Cardiac muscle cell (in vitro differentiated cells and primary cell): ENCODE measurements at places on chromosomes 13 and 19.

DNA sequence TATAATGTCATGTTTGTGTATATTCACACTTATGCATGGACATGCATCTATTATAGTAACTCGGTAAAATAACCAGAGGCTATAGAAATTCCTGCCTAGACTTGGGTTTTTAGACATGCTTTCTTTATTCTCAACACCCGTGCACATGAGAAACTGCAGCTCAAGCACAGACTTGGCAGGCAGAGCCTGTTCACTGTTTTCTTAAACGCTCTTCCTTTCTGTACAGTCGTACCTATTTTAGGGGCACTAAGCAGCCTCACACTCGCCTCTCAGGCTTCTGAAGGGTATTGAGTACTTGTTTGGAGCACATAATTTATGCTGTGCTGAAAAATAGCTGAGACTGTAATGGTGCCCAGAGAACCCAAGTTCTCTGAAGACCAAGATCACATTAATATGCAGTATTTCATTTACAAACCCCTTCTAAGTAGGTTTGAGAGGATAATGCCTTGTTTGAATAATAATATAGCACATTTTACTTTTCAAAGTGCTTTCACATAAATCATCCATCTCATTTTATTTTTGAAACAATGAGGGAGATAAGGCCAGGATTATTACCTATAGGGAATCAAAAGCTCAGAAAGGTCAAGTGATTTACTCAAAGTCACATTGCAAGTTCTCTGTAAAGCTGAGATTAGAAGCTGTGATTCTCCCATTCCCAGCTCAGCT, 429.9 kb downstream of the SPRY2 start:
- peak; percentile 47 for DNase-seq

GRCh38 chr19:50482271-50482855, 5.7 kb upstream of the GARIN5A start:
- no peak for DNase-seq

GRCh38 chr19:18364826-18365528, 21.0 kb upstream of the GDF15 start:
- peak; percentile 100 for DNase-seq

DNA sequence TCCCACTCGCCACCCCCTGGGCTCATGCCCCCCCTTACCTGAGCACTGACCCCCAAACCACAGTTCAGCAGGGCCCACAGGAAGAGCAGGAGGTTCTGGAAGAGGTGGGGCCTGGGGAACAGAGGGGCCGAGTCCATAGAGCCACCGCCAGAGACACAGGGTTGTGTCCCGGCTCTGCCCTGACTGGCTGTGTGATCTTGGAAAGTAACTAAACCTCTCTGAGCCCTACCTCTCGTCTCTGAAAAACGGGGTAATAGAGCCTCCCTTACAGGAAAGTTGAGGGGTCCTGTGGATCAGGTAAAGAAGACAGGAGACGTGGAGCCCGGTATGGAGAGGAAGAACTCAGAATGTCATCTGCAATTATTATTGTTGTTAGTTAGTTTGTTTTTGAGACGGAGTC, 2.0 kb downstream of the ADAMTSL5 start:
- no peak for DNase-seq

GRCh38 chr19:35138305-35138892, at the start of gene FXYD1:
FXYD1 (plus strand) TSS chr19:35138824; CDS start chr19:35140080, 1,256 bp downstream.
- peak; percentile 61 for DNase-seq

DNA sequence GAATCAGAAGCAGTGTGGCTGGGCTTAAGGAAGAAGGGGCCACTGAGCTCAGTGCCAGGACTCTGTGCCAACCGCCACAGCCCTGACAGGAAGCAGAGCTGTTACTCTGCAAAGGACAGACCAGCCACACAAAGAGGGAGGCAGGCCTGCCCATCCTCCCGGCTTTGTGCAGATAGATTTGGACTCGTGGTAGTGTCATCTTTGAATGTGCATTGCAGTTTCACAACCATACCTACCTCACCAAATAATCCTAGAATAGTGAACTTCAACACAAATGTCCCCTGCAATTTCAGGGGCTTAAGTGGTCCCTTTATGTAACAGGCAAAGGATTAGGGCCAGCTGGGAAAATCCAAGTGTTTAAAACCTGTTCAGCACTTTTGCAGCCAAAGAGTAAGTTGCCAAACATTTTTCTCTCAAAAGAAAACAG, 55.1 kb upstream of the CLDN10 start:
- DNase-seq = no peak

- no peak for DNase-seq
Measured at GRCh38 chr19:28435551-28436271, 777.2 kb downstream of the UQCRFS1 start.

DNA sequence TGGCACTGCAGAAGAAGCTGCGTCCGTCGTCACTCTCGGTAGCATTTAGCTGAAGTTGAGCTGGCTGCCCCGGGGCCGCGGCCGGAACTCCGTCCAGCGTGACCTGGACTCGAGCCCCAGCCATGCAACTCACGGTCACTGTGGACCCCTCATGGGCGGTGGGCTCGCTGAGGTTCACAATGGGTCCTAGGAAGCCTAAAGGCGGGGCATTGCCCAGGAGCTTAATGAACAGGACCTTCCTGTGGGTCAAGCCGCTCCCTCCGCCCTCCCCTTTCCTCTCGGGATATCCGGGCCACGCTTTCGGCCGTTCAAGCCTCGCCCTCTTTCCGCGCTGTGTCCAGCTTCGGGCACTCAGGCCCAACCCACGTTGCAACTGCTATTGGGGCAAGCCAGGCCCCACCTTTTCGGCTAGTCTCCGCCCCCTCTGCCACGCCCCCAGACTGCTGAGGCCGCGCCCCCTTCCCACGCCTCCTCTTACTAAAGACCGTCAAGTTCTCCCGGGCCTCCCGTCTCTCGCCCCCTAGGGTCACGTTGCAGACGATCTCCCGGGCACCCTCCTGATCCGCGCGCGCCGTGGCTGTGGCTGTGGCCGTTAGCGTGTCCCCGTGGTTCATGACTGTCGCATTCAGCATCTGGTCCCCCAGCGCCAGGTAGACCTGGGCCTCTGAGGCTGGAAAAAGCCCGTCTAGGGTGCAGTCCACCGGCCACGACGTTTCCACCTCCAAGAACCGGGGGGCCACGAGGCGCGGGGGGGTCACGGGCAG, 1.4 kb upstream of the RAVER1 start:
- DNase-seq = peak; percentile 96

DNA sequence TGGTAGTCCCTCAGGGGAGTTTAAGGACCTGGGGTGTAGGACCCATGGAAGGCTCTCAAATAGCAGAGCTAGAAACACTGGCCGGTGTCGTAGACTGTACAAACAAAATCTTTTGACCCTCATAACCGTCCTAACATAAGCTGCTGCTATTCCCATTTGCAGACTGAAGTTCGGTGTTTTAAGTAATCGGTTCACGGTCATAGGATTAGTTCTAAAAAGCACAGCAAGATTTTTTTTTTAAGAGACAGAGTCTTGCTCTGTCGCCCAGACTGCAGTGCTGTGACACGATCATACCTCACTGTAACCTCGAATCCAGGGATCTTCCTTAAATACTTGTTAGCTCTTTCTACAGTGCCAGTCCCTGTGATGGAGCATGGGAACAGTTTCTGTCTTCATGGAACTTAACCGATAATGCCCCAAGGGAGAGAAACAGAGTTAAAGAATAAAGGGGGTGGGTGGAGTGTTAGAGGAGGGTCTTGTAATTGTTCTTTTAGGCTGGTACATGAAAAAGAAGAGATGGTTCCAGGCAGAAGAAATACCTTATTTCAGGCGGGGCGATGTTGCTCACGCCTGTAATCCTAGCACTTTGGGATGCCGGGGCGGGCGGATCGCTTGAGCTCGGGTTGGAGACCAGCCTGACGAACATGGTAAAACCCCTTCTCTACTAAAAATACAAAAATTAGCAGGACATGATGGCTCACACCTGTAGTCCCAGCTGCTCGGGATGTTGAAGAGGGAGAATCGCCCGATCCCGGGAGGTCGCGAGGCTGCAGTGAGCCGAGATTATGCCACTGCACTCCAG, 475 bp upstream of the ZC3H4 start:
- DNase-seq = no peak

- no peak for DNase-seq
Measured at GRCh38 chr19:8506402-8506957, 4.0 kb upstream of the PRAM1 start.

DNA sequence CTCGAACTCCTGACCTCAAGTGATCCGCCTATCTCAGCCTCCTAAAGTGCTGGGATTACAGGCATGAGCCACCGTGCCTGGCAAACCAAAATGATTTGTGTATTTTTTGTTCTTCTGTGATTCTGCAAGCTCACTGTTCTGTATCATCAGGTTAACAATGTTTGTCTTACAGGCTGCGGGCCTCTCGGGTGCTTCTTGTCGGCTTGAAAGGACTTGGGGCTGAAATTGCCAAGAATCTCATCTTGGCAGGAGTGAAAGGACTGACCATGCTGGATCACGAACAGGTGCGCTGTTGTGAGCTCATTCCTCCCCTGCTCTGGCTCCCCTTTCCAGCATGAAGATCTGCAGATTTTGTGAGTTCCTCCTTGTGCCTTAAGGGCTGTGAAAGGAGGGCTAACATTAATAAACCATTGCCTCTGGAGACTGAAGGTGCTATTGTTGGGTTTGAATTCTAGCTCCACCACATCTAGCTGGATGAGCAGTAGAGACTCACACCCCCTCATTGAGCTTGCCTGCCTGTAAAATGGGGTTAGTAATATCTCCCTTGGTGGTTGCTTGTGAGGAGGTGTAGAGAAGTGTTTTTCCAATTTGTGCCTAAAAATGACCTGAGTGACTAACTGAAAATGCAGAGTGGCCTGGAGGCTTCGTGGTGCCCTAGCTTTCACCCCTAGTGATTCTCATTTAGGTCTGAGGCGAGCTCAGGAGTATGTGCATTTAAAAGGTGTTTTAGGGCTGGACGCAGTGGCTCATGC, 12.9 kb downstream of the SAE1 start:
- no peak for DNase-seq

DNA sequence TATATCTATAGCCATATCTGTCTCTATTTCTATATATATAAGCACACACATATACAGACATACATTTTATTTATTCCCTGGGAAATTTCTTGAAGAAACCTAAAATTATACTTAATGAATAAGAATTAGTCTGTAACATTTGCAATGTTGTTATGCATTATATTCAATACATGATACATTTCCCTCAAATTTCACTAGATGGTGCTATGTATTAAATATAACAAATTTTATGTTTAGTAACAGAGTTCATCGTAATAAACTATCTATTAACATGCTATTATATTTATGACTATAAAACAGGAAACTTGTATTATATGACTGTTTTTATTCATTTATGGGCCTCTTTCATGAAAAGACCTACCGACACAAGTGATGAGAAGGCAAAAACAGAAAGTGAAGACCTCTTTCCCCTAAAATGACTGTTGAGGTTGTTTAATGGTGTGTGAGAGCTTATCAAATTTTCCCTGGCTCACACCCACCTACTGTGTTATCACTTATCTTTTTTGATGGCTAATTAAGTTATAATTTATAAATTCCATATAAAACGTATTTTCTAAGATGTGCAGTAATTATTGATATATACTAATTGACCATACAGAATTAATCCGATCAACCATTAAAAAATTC, 881.9 kb downstream of the SLITRK6 start:
- peak; percentile 10 for DNase-seq

GRCh38 chr19:40862333-40862732, 12.1 kb upstream of the CYP2A6 start:
- no peak for DNase-seq

- DNase-seq = no peak
Measured at GRCh38 chr13:99371956-99372355, 64.8 kb upstream of the GPR183 start.

DNA sequence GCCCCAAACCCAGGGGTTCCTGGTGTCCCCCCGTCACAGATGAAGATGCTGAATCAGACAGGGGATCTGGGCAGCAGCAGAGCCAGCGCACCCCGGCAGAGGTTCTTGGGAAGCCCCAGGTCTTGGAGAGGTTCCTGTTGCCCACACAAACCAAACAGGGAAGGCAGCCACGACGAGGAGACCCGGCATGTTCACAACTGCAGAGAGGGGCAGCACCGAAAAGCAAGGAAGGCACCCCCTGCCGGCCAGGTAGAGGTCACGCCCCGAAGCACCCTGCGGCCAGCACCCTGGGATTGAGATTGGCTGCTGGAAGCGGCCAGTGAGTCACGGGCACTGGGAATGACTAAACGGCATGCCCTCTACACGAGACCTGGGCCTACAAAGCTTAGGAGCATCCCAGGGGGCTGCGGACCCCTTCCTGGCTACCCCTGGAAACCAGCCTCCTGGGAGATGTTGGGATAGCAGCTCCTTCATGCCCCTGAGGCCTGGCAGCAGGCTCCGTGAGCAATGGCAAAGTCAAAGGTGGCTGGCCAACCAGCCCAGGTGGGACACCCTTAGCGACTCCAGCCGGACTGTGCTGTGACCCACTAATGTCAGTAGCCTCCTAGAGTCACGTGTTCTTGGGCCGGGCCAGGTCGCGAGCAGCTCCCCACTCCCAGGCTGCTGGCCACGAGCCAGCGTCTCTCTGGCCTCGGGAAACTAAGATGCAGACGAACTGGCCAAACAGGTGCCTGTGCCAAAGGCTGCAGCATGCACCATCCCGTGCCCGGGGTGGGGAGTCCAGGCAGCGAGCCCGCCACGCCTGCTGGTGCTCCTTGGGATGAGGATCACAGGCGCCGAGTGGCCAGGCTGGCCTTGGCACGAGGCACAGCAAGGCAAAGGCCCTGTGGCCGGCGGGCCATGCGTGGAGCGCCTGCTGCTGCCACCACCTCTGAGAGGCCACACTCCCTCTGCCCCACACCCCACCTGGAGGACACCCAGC, 43.2 kb downstream of the MLLT1 start:
- DNase-seq = no peak
